ENCODE measurements at places on chromosomes 1 and 21. TPM values are rescaled to one million over a fixed set of nuclear protein-coding genes. Genes with fewer than 3 reads are reported as not detected.

Gene ELF3
- 265 TPM for total RNA-seq

Gene DLGAP3
- 0.81 TPM for total RNA-seq

Gene BEND5
- total RNA-seq, result 1.9 TPM

Gene FGR
- not detected for total RNA-seq

Gene TSSK3
- total RNA-seq, result 0.58 TPM

Gene TMPRSS15
- not detected for total RNA-seq

Gene DIO1
- total RNA-seq, result not detected

Gene S100A4
- 33.8 TPM for total RNA-seq

Gene RAP1GAP
- total RNA-seq, result 0.94 TPM

Gene MAEL
- not detected for total RNA-seq

Gene OR14K1
- not detected for total RNA-seq

Gene CDC42BPA
- 15.6 TPM for total RNA-seq
